ENCODE measurements at places on chromosomes 4 and X. TPM values are rescaled to one million over a fixed set of nuclear protein-coding genes. Genes with fewer than 3 reads are reported as not detected.

Gene MAGEA2B
- not detected for polyA plus RNA-seq

Gene PNMA6F
- not detected for polyA plus RNA-seq

Gene SPIN2B
- 5.0 TPM for polyA plus RNA-seq

Gene SPON2
- 0.11 TPM for polyA plus RNA-seq

DNA sequence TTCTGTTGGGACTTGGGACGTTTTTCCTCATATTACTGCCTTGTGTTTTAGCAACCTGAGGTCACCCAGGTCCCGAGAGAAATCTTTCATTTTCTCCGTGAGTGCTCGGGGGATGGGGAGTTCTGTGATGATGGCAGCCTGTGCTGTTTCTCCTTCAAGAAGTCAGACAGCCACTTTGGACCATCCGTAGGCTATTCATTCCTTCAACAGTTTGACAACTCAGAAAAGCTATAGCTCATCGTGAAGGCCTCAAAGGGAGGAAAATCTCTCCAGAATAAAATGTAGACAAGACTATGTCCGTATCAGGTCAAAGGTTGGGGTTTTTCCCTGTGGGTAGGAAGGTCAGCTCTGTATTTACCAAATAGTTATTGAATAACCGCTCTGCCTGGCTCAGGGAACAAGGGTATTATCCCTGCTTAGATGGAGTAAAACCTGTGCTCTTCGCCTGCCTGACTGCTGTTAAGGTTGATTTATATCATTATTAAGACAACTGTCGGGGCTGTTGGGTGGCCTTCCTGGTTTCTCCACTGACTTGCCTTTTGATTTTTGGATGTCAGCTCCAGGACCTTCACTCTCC, 36.6 kb downstream of the FAM114A1 start:
- DNase-seq, result no peak

- no peak for DNase-seq
Observed at GRCh38 chr4:3639613-3640586, 107.7 kb upstream of the LRPAP1 start.

Gene GSX2
- polyA plus RNA-seq, result not detected

- DNase-seq, result no peak
Observed at GRCh38 chrX:103663981-103664762, 22.3 kb downstream of the MORF4L2 start.
